ENCODE measurements at places on chromosomes 1 and 21.

DNA sequence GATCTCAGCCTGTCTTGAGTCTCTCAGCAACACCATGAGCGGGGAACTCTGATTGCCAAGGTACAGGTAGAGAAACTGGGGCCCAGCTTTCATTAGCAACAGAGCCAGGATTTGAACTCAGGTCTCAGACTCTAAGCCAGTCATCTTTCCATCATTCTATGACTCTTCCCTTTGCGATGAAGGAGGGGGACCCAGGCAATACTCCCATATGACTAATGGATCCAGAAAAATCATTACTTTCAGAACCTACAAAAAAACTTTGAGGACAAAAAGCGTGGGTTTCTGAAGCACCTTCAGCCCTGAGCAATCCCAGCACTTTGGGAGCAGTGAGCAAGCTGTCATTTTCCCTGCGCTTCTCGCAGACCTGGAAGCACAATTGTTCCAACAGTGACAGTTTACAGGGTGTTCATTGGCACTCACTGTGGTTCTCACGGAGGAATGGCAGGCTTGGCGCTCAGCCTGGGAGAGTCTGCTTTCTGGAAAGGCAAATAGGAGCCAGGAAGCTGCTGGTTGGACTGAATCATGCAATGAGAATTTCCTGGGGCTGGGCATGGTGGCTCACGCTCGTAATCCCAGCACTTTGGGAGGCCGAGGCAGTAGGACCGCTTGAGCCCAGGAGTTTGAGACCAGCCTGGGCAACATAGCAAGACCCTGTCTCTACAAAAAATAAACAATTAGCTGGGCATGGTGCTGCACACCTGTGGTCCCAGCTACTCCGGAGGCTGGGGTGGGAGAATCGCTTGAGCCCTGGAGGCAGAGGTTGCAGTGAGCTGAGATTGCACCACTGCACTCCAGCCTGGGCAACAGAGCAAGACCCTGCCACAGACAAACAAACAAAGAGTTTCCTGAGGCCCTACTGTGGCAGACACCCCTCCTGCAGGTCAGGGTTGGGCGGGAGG lies 40.1 kb downstream of the SLC2A7 start:
- H3K27me3 ChIP-seq, result peaks cover 8% of the 10 kb centered on the region
- H3K4me1 ChIP-seq, result peaks cover 51% of the 10 kb centered on the region
- H3K27ac ChIP-seq, result no peak overlapping the region

GRCh38 chr1:177913762-177914540 lies 55.9 kb downstream of the SEC16B start:
- peak; percentile 17 for DNase-seq
- H3K27ac ChIP-seq, result no peak overlapping the region
- no peaks in the 10 kb centered on the region for H3K36me3 ChIP-seq
- no peaks in the 10 kb centered on the region for H3K27me3 ChIP-seq
- H3K4me3 ChIP-seq, result no peak overlapping the region
- peaks cover 17% of the 10 kb centered on the region for H3K4me1 ChIP-seq

- H3K4me3 ChIP-seq, result peak overlapping the region; percentile 70
- no peaks in the 10 kb centered on the region for H3K36me3 ChIP-seq
- peaks cover 40% of the 10 kb centered on the region for H3K4me1 ChIP-seq
Measured at GRCh38 chr1:63774617-63775417, 1.0 kb downstream of the ROR1 start.

DNA sequence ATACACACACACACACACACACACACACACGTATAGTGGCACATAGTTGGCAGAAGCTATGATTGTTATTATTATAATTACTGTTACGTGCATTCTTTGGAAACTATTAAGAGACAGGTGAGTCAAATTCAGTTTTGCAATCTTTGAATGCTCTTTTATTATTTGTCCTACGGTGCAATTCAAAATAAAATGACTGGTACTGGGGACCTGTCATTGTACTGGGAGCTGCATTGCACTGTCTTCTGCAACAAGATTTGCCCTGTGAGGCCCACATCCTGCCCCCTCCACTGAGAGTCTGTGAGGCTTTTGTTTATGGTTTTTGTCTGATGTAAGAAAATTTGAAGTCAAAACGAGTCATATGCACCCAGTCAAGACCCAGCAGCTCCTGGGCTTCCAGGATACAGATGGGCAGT lies 1.9 kb downstream of the LY9 start:
- no peaks in the 10 kb centered on the region for H3K27me3 ChIP-seq
- H3K27ac ChIP-seq, result no peak overlapping the region
- DNase-seq, result no peak

DNA sequence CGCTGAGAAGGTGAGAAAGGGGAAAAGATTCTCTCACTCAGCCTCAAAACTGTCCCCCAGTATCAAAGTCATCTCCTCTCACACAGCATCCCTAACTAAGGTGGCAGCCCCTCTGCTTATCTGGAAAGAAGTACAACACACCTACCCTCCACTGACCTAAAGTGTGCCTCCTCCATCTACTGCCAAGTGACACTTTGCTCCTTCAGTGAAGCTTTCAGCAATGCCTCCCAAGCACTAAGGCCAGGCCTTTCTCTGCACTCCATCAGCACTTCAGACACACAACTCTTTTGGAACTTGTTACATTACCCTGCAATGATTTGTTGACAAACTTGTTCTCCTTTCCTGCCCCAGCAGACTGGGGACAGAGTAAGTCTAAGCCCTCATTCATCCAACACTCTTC lies 1.4 kb downstream of the SH3BP5L start:
- no peak for DNase-seq
- H3K36me3 ChIP-seq, result peaks cover 29% of the 10 kb centered on the region
- H3K4me3 ChIP-seq, result peak overlapping the region; percentile 81
- H3K27ac ChIP-seq, result no peak overlapping the region
- peaks cover 78% of the 10 kb centered on the region for H3K4me1 ChIP-seq

Measured in HepG2 (cell line).